ENCODE measurements at places on chromosomes 1 and 21.

DNA sequence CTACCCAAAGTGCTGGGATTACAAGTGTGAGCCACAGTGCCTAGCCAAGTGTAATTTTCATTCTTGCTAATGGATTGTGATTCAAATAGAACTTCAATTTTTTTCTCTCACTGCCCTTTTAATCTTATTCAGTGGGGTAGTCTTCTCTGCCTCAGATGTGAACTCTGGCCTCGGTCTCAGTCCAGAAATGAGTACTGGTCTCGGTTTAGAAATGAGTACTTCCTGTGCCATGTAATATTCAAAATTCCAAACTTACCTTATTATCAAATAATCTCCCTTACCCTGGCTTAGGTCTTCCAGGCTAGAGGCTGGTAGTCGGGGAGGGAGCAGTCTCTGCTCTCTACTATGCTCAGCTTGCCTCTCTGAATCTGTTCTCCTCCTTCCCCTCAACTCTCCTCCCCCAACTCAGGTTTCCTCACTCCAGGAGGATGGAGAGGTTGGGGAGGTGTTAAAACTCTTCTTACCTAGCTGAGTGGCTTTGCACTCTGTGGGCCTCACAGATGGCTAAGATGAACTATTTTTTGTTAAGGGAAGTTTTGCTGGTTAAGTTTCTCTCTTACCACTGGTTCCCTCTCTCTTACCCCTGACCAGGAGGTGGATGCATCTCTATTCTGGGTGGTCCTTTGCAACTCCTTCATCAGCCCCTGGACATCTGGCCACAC, 4.8 kb upstream of the SLAMF9 start:
- no peak for DNase-seq

GRCh38 chr1:214360116-214360515, 79.2 kb downstream of the SMYD2 start:
- no peak for DNase-seq

- DNase-seq = no peak
Observed at GRCh38 chr1:41286992-41287391, 44.9 kb upstream of the SCMH1 start.

GRCh38 chr1:174768949-174769348, 230.8 kb upstream of the CACYBP start:
- no peak for DNase-seq

DNA sequence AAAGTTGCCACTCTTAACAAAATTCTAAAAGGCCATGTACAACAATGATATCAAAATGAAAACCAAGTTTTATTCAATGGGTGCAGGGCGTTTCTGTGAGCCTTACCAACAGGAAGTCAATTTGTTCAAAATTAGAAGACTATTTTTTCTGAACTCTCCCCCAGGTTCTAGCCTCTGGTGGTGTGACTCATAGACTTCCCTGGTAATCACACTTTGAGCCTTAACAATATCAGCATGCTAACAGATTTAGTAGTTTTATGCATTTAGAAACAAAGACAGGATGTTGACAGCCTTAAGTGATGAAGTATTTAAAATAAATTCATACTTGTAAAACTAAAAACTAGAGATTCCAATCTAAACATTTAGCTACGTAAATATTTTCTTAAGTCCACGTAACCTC, 88.4 kb downstream of the LRRC8C start:
- no peak for DNase-seq
